Stimulated activated naive CD4-positive, alpha-beta T cell treated with Interleukin-2 at 50 U/mL for 16 hours (primary cell): ENCODE measurements at places on chromosomes 11 and 22.

- no peak for DNase-seq
These were observed 6.4 kb downstream of the CD82 start for GRCh38 chr11:44571871-44572270.

GRCh38 chr11:63012839-63013238, 2.8 kb downstream of the SLC22A8 start:
- DNase-seq: no peak

DNA sequence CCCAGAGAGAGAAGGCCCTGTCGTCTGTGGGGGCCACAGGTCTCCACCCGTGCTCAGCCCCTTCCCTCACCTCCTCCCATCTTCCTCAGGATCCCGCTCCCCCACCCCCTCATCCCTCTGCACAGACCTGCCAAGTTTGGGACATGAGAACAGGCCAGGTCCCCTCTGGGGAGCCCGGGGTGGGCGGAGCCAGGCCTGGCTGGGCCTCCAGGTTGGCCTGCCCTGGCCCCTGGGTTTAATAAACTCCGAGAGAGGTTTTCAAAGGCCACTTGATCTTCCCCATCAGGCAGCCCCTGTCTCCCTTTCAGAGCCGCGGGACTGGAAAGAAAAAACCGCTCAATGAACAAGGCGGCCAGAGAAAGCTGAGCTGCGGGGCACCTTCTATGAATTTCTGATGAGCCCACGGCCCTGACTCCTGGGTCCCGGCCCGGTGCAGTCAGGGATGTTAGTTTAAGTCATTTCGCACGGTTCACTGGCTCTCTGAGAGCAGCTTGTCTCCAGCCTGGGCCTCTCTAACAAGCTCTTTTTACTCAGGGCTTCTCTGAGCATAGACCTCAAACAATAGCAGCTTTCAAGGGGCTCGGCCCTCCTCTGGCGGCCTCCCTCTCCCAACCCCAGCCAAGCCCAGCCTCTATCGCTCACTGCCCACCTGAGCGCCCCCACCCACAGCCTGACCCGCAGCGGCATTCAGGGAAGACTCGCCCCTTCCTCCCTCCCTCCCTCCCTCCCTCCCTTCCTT, 64.8 kb downstream of the RPUSD4 start:
- DNase-seq: no peak

- no peak for DNase-seq
These were observed 80.2 kb upstream of the APOA1 start for GRCh38 chr11:116917632-116918031.
